CD4-positive, alpha-beta T cell (primary cell): ENCODE measurements at places on chromosomes 2 and 18.
A peak's percentile ranks its signal among the peaks of the same experiment; 100 is the strongest.

- DNase-seq, result no peak
These were observed 162.1 kb downstream of the SH3RF3 start for GRCh38 chr2:109290887-109291643.

DNA sequence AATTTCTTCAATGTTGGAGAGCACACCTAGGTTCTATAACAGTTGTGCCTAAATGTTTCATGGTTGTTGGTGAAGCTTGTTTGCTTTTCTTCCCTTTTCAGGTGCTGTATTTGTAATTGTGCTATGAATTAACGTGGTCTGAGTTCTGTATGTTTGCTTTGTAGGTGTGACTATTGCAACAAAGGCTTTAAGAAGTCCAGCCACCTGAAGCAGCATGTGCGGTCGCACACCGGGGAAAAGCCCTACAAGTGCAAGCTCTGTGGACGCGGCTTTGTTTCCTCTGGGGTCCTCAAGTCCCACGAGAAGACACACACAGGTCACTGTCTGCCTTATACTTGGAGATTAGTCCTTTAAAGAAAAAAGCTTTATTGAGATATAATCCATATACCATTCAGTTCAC, 91.2 kb downstream of the ZNF236 start:
- no peak for DNase-seq

DNA sequence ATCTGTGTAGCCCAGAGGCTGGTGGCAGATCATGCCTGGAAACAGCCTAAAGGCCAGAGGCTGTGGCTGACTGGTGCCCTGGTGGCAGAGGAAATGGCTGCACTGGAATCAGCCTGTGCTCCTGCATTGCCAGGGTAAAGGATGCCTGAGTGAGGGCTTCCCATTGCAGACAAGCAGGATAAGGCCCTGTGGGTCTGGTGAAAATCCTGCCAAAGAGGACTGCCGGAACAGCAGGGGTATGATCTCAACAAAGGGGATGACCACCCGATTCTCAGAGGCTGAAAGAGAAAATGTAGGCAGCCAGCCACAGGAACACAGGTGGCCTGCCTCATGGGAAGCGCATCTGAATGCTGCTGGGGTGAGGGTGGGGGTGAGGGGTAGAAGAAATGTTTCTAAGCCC, 48.2 kb downstream of the FBXO48 start:
- DNase-seq, result no peak

DNA sequence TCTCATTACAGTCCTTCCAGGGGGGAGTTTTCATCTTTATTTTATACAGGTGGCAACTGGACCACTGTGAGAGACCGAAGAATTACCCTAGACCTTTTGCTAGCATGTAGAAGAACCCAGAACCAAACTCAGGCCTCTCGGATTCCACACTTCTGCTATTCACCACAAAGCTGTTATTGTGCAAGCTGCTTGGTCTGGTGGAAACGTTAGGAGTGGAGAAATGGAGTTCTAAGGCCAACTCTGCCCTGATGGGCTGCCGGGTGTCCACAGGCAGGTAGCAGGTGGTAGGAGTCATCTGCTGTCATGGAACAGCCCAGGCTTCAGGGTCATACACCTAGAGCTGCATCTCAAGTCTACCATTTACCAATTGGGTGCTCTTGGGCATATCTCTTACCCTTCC, 218.8 kb downstream of the BCL11A start:
- DNase-seq, result no peak

- no peak for DNase-seq
These were observed 290.8 kb upstream of the TANK start for GRCh38 chr2:160869411-160869810.

DNA sequence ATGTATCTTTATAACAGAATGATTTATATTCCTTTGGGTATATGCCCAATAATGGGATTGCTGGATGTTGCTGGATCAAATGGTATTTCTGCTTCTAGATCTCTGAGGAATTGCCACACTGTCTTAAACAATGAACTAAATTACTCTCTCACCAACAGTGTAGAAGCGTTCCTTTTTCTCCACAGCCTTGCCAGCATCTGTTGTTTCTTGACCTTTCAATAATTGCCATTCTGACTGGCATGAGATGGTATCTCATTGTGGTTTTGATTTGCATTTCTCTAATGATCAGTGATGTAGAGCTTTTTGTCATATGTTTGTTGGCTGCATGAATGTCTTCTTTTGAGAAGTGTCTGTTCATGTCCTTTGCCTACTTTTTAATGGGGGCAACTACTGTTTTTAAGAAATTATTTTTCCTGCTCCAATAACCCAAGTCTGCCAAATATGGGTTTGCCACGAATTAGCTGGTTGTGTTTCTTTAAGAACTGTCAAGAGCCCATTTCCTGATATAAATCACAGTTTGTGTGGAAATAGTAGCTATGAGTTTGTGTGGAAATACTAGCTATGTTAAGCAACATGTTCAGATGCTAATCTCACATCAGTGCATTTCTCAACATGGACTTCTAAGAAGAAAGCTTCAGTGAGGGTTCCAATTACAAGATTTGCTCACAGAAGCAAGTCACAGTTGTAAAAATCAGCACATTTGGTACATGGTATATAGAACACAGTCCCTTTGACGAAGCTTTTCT, 259.4 kb downstream of the ANAPC1 start:
- DNase-seq, result no peak

- DNase-seq, result no peak
These were observed 171.2 kb downstream of the ACOXL start for GRCh38 chr2:110903548-110903947.

- DNase-seq, result no peak
These were observed 118.8 kb upstream of the DAPL1 start for GRCh38 chr2:158676295-158676694.

GRCh38 chr2:162063281-162063680, 10.7 kb downstream of the DPP4 start:
- DNase-seq, result no peak

GRCh38 chr2:185291035-185291647, 447.5 kb upstream of the FSIP2 start:
- DNase-seq, result no peak

DNA sequence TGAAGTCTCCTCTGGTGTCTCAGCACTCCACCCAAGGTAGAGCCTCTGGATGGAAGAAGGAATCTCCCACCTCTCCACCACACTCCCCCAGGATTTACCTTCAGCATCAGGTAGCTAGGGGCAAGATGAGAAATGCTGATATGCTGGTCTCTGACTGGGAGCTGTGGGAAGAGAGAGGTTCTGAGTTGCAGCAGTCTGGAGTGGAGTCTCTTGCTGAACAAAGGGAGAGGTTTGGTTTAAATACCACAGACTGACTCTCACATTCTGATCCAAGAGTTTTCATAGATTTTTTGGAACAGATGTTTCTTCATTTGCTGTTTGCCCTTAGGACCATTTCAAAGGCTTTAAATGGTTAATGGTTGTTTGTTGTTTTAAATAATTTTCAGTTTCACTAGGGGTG, 1.1 kb upstream of the CFLAR start:
- DNase-seq, result no peak

- DNase-seq, result peak; percentile 31
These were observed 77.0 kb upstream of the SERTAD2 start for GRCh38 chr2:64730551-64731262.

DNA sequence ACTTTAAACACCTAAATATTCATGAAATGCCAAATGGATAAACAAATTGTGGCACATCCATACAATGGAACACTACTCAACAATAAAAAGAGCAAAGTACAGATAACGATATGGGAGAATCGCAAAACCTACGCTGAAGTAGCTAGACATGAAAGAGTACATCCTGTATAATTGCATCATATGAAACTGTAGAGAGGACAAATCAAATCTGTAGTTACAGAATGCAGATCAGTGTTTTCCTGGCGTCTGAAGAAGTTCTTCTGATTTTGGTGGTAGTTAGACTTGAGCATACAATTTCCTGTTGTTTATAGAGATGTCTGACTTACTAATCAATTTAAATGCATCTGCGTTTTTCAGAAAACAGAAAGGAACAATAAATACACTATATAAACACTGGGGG, 394.4 kb downstream of the SOCS6 start:
- DNase-seq, result no peak

DNA sequence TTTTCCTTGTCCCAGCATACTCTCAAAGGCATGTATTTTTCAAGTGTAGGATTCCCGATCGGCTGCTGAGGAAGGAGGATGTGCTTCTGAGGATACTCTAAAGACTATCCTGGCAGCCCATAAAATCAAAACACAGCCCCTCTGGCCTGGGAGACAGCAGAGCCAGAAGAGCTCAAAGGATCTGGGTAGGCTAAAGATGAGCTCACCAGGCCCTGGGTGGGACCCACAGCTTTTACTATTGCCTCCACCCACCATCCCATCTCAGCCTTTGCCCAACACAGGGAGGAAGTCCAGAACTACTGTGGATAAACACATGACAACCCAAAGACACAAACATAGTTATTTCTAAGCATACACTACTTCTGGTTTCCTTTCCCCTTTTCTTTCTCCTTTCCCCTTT, 79.1 kb upstream of the ZFP36L2 start:
- peak; percentile 26 for DNase-seq

DNA sequence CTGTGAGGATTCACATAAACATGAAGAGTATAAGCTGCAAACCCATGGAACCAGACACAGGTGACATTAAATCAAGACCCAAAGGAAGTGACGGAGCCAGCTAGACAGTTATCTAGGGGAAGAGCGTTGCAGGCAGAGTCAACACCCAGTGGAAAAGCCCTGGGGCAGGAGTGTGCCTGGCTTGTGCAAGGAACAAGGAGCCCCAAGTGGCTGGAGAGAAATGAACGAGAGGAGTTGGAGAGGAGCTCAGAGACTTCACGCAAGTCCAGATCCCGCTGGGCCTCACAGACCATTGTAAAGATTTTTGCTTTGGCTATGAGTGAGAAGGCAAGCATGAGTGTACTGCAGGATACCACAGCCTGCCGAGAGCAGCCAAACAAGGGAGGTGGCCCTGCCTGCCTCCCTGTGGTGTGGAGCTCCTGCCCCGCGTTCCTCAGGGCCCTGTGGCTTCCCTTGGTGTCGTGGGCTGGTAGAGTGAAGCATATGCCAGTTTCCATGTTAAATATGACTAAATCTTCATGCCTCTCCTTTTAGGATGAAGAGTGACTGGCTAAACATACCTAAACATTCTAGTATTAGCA, 88.2 kb downstream of the SP3 start:
- no peak for DNase-seq

- DNase-seq, result no peak
These were observed 659.5 kb downstream of the TSN start for GRCh38 chr2:122414902-122415301.

GRCh38 chr2:213281156-213281555, 3.1 kb upstream of the SPAG16 start:
- no peak for DNase-seq

GRCh38 chr2:168758970-168759820, 43.2 kb upstream of the NOSTRIN start:
- no peak for DNase-seq

- no peak for DNase-seq
These were observed at the start of gene SERPINB10 for GRCh38 chr18:63907664-63908063. Gene SERPINB10, plus strand, starts transcription at chr18:63907958. Its CDS starts 7,553 bp downstream, at chr18:63915511.

DNA sequence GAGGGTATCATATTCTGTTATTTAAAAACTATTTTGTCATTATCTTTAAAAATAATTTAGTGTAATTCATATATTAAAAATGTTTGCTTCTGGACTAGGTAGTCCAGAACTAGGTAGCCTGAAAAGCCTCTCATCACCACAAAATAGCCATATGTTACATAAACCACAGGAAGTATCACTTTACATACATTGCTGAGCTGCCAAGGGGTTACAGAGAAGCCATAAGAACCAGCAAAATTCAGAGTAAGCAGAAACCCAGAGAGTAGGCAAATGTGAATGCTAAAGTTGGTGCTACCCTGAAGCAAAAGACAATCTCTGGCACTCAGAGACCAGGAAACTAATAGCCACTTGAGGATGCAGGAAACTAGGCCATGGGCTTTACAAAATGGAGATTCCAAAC, 60.9 kb downstream of the LOXHD1 start:
- peak; percentile 5 for DNase-seq

GRCh38 chr18:63158012-63158631, 161.4 kb downstream of the BCL2 start:
- no peak for DNase-seq

- no peak for DNase-seq
These were observed 235.6 kb upstream of the CDH2 start for GRCh38 chr18:28412521-28412920.

GRCh38 chr2:236915186-236915585, 170.5 kb upstream of the COPS8 start:
- no peak for DNase-seq

- no peak for DNase-seq
These were observed 60.1 kb downstream of the ST3GAL5 start for GRCh38 chr2:85828725-85829124.

DNA sequence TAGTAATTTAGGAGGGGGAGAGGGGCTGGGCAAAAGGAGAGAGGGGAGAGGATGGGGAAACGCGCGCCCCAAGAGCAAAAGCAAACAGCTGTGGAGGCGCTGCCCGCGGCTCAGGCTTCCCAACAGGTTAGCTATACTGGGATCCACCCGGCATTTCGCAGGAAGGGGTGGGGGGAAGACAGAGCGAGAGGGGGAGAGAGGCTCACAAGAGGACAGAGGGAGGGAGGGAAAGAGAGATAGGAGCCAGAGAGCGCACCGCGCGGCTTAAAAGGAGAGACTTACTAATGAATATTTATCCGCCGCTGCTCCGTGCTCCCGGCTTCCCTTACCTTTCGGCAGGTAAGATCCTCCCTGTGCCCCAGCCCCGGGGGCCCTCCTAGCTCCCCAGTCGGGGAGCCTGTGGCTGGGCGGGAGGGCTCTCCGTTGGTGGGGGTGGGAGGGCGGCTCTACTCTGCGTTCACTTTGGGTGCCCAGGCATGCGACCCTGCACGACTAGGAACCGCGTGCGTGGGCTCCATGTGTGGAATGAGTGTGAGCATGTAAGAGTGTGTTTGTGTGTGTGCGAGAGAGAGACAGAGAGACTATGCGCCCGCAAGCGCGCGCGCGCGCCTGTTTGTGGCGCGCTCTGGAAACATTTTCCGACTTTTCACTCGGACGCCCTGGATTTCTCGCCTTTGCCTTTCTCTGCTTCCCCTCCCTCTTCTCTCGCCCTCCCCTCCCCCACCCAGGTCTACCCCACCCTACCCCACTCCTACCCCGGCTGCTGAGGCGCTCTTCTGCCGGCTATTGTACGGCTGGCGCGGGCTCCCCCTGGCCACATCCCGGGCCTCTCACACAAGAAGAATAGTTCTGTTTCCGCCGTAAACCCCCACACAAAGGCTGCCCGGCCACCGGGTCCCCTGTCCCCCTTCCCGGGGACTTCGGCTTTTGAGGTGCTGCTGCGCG, 7.2 kb upstream of the SIX3 start:
- no peak for DNase-seq
